D341Med (cell line): ENCODE measurements at places on chromosomes 6 and 20.

DNA sequence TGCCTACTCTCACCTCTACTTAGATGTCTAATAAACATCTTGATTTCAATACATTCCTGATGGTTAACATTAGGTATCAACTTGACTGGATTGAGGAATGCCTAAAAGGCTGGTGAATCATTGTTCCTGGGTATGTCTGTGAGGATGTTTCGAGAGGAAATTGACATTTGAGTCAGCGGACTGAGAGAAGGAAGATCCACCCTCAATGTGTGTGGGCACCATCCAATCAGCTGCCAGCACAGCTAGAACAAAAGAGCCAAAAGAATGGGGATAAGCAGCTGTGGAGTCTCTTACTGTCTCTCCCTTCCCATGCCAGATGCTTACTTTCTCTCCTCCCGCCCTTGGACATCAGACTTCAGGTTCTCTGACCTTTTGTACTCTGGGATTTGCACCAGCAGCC, 128.6 kb upstream of the HS3ST5 start:
- no peak for DNase-seq

DNA sequence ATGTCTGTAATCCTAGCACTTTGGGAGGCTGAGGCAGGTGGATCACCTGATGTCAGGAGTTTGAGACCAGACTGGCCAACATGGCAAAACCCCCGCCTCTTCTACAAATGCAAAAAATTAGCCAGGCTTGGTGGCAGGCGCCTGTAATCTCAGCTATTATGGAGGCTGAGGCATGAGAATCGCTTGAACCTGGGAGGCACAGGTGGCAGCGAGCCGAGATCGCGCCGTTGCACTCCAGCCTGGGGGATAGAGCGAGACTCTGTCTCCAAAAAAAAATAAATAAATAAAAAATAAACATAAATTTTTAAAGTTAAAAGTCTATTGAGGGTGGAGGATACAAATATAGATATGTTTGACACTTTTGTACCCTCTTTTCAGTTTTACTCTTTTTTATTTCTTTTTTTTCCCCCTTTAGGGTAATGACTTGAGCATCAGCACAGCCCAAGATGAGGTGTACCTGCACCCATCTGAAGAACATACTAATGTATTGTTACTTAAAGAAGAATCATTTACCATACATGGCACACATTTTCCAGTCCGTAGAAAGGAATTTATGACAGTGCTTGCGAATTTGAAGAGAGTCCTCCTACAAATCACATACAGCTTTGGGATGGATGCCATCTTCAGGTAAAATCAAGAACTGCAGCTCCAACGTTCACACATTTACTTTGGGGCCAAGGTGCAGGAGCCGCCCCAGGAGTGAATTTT, 368.9 kb downstream of the LAMA2 start:
- DNase-seq, result peak; percentile 63

DNA sequence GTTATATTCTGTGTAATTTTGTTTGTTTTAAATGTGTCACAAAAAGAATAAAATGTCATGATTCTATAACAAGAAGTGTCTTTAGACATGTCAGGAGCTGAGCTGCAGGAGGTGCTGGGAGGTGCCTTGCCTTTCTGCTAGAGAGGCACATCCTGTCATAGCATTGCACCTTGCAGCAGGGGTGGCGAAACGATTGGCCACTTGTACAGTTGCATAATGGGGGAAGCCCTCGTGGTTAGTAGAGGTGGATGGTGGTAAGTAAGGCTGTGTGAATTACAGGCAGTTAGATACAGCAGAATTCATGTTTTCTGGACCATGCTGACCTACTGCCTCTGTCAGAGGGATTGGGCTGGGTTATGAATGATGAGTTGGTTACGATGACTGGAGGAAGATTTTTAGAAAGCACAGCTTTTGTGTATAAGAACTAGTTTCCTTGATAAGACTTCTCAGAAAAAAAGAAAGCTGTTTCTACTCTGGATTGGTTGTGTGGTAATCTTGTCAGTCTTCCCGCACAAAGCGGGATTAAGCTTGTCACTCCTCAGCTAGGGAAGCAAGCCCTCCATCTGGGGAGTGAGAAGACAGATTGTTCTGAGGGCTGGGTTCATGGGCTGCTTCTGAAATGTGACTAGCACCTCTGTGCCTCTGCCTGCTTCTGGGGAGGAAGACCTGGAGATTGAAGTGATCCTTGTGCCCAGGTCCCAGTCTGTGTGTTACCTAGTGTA, 74.9 kb downstream of the FOXO3 start:
- peak; percentile 52 for DNase-seq

- DNase-seq, result no peak
These were observed 106.3 kb downstream of the RNF144B start for GRCh38 chr6:18493382-18493891.

DNA sequence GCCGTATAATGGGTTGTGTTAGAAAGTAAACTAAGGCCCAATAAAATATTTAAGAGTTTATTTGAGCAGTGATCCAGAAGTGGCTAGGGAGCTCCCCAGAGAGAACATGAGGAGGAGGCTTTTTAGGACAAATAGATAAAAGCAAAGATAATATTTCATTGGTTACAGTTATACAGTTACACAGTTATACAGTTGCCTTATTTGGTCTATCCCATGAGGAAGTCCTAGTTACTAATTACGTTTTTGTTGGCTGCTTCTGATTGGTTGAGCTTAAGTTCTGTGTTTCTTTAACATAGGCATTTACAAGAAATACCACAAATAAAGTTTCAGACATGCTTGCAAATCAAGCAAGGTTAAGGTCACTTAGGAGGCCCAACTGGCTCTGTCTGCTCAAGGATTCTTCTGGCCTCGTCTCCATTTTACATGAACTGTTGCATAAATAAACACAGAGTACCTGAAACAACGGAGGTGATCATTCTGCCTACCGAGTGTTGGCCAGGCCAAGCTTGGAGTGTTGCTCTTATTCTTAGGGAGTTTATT, 7.0 kb downstream of the UBD start:
- DNase-seq, result no peak

DNA sequence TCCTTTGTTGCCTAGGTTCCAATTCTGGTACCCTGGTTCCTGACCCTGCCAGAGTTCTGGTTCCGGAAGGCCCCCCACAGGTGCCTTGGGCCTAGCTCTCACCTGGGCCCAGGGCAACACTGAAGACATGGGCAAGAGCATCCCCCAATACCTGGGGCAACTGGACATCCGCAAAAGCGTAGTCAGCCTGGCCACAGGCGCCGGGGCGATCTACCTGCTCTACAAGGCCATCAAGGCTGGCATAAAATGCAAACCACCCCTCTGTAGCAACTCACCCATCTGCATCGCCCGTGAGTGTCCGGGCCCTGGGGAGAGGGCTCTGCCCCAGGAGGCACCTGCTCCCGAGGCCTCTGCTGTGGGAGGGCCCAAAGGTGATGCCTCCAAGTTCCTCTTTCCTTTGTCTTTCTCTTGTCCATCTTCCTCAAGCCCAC, at the start of gene ARMC12:
Gene ARMC12, plus strand, starts transcription at position 51 of the 431 bp plus-strand sequence. Its CDS starts 77 bp downstream, at position 128.
- DNase-seq, result no peak

- DNase-seq, result no peak
These were observed 79.0 kb upstream of the ZNF217 start for GRCh38 chr20:53672484-53673129.

- no peak for DNase-seq
These were observed 78.1 kb downstream of the UNC5CL start for GRCh38 chr6:40960742-40961430.

- DNase-seq, result no peak
These were observed 278.7 kb upstream of the RNF217 start for GRCh38 chr6:124683507-124683906.

GRCh38 chr20:4601630-4602296, 119.9 kb upstream of the PRND start:
- DNase-seq, result no peak

GRCh38 chr6:152701081-152701862, 3.6 kb downstream of the MYCT1 start:
- DNase-seq, result peak; percentile 31

DNA sequence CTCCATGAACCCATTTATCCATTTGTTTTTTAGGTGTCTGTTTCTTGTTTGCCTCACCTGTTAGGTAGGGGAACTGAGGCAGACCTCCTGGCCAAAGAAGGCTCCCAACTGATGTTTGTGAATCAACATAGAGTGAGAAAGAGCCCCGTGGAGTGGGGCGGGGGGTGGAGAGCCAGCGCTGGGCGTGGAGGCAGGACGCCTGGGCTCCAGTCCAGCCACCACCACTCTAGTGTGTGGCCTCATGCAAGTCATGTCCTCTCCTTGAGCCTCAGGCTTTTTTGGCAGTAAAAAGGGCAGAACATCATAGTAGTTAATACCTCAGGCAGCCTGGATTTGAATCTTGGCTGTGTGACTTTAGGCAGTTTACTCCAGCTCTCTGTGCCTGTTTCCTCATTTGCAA, 42.2 kb upstream of the SCRT2 start:
- DNase-seq, result no peak

- no peak for DNase-seq
These were observed 133.1 kb upstream of the MLN start for GRCh38 chr6:33936886-33937285.

DNA sequence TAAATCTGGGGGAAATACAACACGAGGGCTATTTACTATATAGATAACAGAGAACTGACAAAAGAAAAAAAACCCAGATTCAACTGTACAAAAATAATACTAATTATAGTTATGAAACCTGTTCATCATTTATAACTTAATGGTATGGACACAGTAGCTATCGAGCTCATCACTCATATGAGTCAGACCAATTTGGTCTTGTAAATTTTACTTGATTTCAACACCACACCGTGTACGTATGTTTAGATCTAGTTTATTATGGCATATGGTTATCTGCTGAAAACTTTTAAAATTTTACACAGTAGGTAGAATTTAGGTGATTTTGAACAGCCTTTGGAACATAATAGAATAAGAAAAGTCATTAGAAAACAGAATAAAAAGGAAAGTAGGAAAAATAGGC, 5.5 kb downstream of the MYLK4 start:
- DNase-seq, result no peak

DNA sequence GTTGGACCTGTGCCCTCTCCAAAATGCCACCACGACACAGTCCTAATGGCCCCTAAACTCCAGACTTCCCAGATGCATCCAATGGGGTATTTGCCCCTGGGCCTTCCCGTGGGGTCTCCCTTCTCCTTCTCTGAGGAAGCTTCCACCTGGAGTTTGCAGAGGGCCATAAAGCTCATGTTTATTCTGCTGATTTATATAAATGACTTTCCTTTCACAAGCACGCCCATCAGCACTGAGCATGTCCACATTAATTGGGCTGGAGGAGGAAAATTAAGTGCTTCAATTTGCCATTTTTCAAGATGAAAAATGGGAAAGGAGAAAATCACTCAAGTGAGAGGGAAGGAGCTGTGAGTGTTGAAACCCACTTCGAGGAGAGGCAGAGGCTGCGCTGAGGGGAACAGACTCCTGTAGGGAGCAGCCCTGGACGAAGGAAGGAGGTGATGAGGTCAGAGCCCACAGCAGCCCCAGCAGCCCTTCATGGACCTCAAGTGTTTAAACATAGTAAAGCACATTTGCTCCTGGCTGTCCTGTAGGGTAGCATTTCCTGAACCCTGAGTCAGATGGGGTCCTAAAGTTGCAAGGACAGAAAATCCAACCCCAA, 434.9 kb upstream of the SULF2 start:
- DNase-seq, result no peak

- DNase-seq, result no peak
These were observed 329.1 kb downstream of the ZFAND3 start for GRCh38 chr6:38148606-38149005.

- no peak for DNase-seq
These were observed 257.8 kb downstream of the GMDS start for GRCh38 chr6:1987640-1988039.

DNA sequence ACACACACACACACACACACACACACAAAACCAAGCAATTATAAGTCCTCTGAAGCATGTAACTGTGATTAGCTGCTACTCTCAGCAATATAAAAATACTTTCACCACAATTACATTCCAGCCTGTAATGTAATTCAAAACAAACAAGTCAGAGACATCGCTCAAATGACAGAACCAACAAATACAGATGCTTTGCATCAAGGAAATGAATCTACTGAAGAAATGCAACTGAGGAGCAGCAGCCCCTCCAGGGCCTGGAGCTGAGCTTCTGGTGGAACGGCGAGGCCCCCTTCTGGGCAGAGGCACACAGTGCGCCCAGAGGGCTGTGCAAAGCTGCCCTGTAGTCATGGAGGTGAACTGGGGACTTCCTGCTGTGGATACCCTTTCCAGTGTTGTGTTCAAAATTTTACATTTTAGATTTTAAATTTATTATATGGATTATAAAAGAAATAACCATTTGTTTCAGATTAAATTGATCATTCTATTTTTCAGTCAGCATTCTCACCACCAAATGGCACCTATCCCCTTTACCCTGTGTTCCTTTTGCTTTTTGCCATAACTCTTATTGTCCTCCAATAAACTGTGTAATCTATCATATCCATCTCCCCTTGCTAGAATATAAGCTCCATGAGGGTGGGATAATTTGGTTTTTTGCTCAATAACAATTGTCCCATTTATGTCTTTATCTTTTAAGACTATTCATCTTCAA, 23.2 kb downstream of the ADAT2 start:
- peak; percentile 85 for DNase-seq

DNA sequence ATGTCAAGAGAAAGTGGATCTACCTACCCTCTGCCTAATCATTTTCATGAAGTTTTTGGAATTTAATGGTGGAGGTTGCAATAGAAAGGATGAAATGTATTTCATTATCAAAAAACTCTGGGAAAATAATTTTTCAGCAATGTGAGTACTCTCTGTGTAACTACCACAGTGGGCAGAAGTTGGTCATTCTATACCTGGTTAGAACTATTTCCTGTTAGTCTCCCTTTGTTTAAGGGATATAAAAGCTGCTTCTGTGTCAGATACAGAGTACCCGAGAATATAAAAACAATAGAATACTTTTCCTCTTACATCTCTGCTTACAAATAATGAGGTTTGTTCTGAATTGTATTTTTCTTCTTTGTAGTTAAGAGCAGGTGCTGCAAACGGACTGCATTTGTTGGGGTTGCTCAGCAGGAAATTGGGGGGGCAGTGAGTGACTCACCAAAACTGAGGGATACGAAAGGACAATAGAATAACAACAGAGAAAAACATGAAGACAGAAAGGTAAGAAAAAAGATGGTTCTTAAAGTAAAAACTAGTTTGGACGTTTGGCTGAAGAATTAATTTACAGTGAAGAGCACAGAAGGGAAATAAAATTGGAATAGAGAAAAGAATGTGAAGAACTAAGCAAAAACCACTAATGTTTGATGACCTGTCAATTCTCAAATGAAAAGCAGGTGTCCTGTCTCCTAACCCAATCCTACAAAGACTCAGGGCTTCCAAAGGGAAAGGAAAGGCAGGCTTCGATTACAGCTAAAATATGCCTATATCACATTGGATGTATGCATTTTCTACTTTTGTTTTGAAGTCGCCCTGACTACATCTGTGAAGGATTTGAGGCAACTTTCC, 703.1 kb downstream of the RFPL4B start:
- DNase-seq, result no peak

DNA sequence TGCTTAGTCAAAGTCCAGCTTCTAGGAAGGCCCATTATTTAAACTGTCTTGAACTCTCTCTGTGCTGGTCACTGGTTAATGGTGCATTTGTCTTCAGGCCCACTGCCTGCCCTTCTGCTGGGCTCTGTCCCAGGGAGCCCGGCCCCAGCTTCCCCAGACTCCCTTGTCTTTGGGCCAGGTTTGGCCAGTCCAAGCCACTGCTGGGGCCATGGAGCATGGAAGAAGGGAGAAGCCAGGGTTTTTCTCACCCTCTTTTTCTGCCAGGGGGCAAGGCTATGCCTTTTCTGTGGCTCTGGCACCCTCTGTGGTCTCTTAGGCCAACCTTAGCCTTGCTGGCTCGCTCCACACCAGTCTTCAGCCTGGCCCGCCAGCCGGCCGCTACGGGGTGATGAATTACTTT, 390.0 kb upstream of the SULF2 start:
- no peak for DNase-seq

- no peak for DNase-seq
These were observed 1.4 kb upstream of the ENPP3 start for GRCh38 chr6:131635384-131636340.
